ENCODE measurements at places on chromosomes 1 and 21.
A peak's percentile ranks its signal among the peaks of the same experiment; 100 is the strongest.

- DNase-seq = no peak
Measured at GRCh38 chr1:245771511-245772281, 616.9 kb downstream of the KIF26B start.

- DNase-seq = peak; percentile 35
Measured at GRCh38 chr1:31701091-31701736, 2.6 kb downstream of the COL16A1 start.

GRCh38 chr1:111561328-111561727 lies 57.9 kb upstream of the ADORA3 start:
- no peak for DNase-seq

- DNase-seq = no peak
Measured at GRCh38 chr1:187903223-187903622, 1074.5 kb downstream of the PLA2G4A start.

DNA sequence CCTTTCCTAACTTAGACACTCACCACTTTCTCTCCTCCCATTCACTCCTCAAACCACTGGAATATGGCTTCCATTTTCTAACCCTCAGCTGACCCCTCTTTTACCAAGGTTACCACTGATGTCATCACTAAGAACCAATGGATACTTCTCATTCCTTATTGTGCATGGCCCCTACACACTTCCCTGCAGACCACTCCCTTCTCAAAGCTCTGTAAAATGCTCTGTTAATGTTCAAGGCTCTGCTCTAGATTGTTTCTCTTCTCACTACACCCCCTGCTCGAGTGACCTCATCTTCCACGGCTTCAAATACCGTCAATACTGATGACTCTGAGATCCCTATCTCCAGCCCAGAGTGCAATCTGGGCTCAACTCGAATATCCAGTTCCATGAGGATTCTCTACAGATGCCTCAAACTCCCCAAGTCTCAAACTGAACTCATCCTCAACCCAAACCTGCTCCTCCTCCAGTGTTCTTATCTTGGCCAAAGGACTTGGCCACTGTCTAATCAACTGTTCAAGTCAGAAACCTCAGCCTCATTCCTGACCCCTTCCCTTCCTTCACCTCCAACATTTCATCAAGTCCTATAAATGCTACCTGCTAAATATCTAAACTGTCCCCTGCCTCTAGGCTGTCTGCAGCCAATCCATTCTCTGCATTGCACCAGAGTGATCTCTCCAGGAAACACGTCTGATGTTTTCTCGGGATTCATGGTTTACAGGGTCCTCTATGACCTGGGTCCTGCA lies 41.3 kb upstream of the BMP8B start:
- DNase-seq = no peak

DNA sequence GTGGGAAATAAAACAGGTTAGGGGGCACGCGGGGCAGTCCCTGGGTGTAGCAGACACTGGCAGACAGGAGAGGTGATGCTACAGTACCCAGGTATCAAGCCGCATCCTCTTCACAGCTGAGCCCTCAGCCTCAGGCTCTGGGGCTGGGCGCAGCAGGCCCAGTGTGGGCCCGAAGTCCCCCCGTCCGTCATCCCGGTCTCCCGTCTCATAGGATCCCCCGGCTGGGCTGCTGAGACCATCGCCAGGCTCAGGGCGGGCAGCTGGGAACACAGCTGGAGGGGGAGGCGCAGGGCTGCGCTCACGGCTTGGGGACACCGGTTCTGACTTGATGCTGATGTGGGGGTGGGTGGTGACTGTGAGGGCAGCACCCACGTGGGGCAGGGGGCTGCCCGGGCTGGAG lies 32.7 kb downstream of the MEF2D start:
- no peak for DNase-seq

DNA sequence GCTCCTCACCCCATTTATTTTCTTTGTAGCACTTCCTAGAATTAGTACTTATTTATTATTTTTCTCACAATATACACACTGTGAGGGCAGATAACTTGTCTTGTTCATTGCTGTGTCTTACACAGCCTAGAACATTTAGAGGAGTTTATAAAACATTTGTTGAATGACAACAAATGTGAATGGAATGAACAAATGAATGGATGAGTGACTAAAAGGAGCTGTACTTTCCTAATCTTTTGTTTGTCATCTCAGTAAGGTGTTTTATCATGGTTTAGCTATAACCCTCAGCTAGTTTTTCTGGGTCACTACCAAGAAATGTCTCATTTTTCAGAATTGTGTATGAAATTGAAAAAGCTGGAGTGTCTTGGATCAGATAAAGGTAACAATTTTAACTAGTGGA lies 239.3 kb upstream of the KCNK2 start:
- no peak for DNase-seq

- DNase-seq = no peak
Measured at GRCh38 chr21:42198929-42199867, 19.7 kb upstream of the ABCG1 start.

DNA sequence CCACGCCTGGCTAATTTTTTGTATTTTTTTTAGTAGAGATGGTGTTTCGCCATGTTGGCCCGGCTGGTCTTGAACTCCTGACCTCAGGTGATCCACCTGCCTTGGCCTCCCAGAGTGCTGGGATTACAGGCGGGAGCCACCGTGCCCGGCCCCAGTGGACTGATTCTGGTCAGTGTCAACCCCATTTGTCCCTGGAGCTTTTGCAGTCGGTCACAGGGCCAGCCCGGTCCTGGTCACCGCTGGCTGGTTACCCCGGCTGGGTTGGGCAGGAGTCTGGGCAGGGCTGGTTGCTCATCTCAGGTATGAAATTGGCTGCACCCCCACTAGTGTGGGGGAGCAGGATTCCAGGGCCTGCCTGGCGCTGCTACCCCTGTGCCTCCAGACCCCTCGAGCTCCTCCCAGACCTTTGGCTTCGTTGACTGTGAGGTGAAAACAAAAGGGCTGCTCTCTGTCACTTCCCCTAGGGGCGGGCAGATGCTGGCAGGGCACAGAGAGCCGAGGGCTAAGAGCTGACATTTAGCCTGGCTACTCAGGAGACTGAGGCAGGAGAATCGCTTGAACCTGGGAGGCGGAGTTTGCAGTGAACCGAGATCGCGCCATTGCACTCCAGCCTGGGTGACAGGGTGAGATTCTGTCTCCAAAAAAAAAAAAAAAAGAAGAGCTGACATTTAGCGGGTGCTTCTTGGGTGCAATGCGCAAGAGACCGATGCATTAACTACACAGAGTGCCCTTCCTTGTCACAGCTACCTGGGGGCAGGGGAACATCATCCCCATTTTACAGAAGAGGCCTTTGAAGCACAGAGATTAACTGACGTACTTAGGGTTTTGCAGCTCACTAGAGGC lies 10.6 kb downstream of the TNFRSF1B start:
- no peak for DNase-seq

DNA sequence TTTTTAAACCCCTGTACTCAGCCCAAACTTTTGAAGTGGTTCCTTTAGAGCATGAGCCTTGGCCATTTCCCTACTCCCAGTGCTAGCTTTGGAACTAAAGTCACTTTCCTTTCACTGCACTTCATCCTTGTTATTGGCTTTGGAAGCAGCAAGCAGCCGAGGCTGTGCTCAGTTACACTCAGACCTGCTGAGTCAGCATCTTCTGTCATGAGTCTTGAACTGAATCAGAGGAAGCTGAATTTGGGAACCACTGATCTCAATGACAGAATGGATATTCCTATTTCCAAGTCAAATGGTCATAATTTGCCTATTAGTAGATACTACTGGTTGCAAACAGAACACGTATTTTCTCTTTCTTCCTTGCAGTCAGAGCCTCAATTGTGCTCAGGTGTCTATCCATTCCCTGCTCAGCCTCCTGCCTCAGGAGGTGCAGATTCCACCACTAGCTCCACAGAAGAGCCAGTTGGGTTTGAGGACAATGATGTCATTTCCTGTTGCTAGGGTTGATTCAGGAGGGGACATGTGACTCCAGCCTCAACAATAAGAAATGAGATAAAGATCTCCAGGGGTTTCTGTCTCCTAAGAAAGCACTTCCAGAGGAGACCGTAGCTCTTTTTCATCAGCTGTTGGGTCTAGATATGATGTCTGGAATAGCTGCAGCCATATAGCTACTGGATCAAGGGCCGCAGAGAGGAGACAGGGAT lies 44.9 kb upstream of the NTPCR start:
- no peak for DNase-seq

DNA sequence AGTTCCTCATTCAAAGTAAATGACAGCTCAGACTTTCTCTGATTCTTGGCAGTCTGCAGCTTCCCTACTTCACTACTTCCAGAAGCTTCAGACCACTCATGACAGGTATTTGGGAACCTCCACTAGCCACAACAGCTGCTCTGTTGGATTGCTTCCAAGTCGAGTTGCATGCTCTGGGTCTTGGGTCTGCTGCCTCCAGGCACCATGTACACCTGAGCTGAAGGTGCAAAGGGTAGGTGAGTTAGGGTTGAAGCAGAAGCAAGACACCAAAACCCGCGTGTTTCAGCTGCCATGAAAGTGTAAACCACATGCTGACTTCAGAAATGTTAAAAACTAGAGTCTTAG lies 62.7 kb downstream of the ZNF684 start:
- DNase-seq = no peak

DNA sequence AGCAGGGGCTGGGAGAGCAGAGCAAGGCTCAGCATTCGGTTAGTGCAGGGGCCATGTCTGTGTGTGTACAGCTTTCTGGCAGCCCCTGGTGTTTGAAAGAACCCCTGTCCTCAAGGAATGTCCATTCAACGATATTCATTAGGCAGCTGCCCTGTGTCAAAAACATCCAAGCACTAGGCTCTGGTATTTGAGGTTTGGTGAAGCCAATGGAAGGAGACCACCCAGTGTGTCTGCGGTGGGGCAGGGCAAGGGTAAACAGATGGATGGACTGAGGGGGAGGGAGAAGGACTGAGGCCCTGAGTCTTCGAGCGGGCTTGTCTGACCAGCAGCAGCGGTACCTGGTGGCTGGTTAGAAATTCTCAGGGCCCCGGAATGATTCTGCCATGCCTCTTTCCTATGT lies 155.6 kb upstream of the KLHDC7A start:
- DNase-seq = no peak

- DNase-seq = no peak
Measured at GRCh38 chr1:46171871-46172270, 3.0 kb upstream of the TSPAN1 start.

- no peak for DNase-seq
Measured at GRCh38 chr1:113192242-113192641, 119.2 kb downstream of the LRIG2 start.

DNA sequence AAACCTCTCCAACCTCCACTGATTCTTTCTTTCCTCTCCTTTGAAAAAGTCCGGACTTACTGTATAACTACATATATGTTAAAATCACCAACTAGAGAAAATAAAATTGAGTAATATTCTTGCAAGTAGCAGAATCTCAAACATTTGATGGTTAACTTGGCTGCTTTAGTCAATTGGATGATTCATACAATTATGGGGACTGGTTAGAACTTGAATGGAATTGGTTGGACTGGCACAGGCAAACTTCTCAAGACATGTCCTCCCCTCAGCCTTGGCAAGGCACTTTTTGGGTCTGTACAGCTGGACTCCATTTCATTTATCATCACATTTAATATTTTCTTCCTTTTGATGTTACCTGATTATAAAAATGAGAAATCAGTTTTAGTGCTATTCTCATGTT lies 6.5 kb downstream of the WLS start:
- no peak for DNase-seq

DNA sequence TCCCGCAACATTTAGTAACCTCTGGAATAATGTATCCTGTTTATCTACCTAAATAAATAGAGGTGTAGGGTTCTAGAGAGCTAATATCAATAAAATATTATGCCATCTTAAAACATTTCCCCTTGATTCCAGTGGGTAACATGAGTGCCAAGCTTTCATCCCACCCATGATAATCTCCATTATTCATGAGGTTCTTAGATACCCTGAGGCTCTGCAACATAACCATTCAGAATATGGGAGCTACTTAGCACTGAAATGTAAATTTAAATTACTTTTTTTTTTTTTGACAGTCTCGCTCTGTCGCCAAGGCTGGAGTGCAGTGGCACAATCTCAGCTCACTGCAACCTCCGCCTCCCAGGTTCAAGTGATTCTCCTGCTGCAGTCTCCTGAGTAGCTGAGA lies 832.7 kb downstream of the BRINP3 start:
- no peak for DNase-seq

DNA sequence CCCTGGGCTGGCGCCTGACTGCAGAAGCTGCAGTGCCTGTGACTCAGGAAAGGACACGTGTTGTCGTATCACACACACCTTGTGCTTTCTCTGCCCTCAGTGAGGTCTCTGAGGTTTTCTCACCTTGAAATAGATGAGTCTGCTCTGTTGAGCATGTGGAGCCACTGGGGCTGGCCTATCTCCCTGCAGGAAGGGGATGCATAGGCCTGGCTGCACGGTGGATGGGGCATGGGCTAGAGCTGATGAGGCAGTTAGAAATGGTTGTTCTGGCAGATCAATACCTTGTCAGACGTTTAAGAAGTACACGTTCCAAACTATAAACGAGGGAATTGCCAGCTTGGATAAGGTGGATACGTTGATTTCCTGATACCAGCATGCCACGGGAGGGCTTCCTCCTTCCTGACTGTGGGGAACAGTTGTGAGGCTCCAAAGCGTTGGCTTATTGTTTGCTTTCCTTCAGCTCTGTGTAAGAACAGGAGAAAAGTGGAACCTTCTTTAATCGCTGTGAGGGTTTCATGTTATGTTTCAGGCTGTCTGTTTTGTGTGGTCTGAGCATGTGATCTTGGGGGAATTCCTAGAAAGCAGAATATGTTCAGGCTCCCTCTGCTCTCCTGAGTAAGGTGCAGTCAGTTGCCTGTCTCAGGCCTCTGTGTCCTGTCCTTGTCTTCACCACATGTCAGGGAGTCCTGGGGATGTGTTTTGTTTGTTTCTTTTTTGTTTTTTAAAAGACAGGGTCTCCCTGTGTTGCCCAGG lies 44.8 kb downstream of the PCNT start:
- peak; percentile 10 for DNase-seq

DNA sequence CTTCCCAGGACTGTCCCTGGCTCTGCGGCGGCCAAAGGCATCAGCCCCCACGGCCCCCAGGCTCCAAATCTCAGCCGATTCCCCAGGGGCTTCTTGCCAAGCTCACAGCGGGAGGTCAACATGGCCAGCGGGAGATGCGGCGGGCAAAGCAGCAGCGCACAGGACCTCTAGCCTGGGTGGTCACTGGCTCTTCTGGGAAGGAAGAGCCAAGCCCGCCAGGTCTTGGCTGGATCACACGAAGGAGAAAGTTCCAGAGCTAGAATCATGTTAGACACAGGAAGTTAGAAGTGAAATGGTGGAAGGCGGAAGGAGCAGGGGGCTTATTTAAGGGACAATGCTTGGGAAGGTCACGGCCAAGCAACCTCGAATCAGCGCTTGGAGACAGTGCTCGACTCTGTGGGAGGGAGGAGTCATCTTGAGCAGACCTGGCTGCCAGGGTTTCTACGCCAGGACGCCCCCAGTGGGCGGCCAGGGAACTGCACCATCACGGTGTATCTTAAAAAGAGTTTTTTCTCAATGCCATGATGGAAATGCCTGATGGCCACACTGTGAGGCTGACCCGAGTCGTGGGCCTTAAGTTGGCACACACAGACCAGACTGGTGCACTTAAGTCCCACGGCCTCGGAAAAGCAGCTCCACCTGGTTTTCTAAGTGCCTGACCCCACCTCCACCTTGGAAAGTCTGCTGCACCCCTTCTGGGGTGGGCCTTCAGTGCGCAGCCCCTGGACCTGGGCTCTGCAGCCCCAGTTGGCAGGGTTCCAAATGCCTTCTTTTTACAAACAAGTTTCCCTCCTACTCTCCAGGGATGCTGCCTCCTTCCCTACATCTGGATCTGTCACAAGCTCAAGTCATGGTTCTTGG lies 29.3 kb downstream of the SLC66A1 start:
- peak; percentile 69 for DNase-seq

GRCh38 chr1:232132572-232132971 lies 497.4 kb downstream of the SIPA1L2 start:
- DNase-seq = no peak
